ENCODE measurements at places on chromosomes 1 and 21. TPM values are rescaled to one million over a fixed set of nuclear protein-coding genes. Genes with fewer than 3 reads are reported as not detected.

- no peak for DNase-seq
These were observed 656.4 kb downstream of the LTN1 start for GRCh38 chr21:28336314-28336713.

- no peak for DNase-seq
These were observed 149.5 kb downstream of the ZBTB18 start for GRCh38 chr1:244200596-244200995.

NPPB gene
- not detected for total RNA-seq

TMOD4 gene
- not detected for total RNA-seq

DNA sequence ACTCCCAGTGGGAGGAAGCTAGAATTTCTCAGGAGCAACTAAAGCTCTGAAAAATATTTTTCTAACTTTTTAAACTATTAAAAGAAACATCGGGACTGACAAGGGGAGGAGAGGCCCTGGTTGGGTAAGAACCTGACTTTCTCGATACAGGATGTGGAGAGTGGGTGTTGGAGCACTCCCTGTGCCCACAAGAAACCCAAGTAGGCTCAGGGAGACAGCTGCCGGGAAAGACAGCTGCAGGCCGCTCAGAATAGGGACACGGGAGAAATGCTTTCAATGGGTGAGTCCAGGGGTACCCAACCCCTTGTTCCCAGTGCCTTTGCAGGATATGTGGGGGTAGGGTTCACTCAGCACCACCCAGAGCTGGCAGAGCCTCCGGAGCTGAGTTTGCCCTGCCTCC is 43.6 kb downstream of the PLEKHA6 start:
- no peak for DNase-seq

DNA sequence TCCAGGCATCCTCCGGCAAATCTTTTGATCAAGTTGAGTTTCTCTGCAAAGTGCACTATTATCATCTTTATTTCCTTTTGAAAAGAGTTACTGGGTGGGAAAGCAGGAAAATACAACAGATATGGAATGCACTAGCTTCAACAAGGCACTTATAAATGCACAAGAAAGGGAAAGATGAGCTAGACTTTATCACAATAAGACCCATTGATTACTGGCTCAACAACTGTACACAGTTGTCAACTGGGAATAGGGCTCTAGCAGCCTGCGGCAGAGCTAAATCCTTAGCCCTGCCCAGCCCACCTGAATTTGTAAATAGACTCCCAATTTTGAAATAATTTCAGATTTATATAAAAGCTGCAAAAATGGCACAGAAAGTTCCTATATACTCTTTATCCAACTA is 111.4 kb downstream of the CSMD2 start:
- DNase-seq: no peak

AGTRAP gene
- total RNA-seq: 95.6 TPM

GRCh38 chr1:151976858-151977257 is 16.8 kb downstream of the S100A10 start:
- DNase-seq: no peak

SYPL2 gene
- total RNA-seq: 8.1 TPM

GRCh38 chr1:2358072-2358471 is 33.3 kb downstream of the MORN1 start:
- no peak for DNase-seq

- DNase-seq: no peak
These were observed 60.6 kb downstream of the WNT9A start for GRCh38 chr1:227886993-227887696.

TAF5L gene
- total RNA-seq: 21.7 TPM

CR1L gene
- not detected for total RNA-seq

DNA sequence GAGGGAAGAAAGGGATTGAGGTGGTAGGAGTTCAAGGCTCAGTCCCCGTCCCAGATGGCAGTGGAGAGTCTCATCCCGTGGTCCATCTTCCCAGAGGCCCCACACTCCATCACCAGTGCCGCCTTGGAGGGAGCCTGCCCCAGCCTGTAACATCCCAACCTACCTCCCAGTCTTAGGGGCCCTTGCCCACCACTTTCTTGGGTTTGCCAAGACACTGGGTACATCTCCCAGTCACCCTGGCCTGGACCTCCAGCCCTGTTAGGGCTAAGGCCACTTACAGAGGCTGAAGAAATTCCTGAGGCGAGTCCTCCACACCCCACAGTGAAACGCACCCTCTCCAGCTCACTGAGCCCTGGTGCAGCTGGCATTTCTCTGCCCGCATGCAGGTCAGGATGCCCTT is 3.3 kb downstream of the TMEM200B start:
- no peak for DNase-seq

BECN2 gene
- total RNA-seq: not detected

DNA sequence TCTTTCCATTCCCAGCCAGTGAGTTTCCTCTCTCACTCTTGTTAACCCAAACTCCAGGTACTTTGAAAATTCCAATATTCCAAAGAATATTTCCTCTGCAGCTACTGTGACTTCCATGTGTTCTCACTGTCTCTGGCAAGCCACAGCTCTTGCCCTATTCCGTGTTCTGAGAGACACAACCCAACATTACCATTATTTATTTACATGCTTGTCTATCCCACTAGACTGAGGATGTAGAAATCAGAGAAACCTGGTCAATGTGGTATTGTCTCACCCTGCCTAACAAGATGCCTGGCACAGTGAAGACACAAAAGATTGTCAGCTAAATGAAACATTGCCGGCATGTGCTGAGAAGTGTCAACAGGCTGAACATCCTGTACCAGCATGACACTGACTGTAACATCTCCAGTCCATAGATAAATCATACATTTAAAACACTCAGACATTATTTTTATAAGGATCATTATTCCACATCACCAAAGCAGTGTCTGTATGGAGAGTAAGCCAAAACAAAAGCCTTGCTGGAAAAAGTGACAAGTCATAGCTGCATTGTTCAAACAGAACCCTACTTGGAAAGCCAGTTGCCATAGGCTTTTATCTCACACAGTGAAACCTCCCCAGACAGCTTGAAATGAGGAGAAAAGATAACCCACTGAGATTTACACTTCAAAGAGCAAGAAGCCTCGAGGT is 72.3 kb downstream of the SIPA1L2 start:
- DNase-seq: no peak

- DNase-seq: no peak
These were observed 426.7 kb downstream of the NPHP4 start for GRCh38 chr1:5565281-5566125.

EFCAB7 gene
- total RNA-seq: 0.32 TPM

TMEM125 gene
- not detected for total RNA-seq

GRCh38 chr1:162580308-162580707 is 18.8 kb downstream of the UAP1 start:
- DNase-seq: no peak

DNA sequence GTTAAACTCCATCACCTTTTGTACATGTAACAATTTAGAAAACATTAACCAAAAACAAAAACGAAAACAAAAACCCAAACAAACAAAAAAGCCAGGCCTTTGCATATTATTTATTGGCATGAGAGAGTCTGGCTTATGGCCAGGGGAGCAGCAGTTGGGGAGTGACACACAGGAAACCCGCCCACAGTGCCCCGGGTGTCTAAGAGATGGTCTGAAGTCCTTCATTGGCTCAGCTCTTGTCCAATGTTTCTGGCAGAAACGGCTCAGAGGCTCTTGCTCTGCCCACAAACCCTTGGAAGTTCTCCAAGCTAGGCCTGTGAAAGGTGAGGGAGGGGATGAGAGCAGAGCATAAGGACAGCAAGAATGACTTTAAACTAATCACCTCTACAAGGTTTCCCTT is 131.5 kb downstream of the CNIH3 start:
- DNase-seq: no peak

- no peak for DNase-seq
These were observed 7.6 kb upstream of the ATF3 start for GRCh38 chr1:212600980-212601379.

NPHP4 gene
- 8.2 TPM for total RNA-seq

DNA sequence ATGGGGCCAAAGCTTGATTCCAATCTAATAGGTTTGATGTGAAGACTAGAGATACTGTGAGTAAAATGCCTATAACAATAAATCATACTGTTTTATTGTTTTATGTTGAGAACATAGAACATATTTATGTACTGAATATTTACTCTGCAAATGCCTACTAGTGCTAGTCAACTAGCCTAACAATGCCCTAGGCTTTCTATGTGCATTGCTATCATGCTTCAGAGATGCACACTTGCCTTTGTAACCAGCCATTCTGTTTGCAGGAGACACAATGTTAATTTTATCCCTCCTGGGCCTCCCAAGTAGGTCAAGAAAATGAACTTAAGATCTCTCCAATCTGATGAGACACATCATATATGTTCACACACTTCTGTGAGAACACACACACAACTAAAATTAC is 530.8 kb upstream of the BEND5 start:
- DNase-seq: no peak

DNA sequence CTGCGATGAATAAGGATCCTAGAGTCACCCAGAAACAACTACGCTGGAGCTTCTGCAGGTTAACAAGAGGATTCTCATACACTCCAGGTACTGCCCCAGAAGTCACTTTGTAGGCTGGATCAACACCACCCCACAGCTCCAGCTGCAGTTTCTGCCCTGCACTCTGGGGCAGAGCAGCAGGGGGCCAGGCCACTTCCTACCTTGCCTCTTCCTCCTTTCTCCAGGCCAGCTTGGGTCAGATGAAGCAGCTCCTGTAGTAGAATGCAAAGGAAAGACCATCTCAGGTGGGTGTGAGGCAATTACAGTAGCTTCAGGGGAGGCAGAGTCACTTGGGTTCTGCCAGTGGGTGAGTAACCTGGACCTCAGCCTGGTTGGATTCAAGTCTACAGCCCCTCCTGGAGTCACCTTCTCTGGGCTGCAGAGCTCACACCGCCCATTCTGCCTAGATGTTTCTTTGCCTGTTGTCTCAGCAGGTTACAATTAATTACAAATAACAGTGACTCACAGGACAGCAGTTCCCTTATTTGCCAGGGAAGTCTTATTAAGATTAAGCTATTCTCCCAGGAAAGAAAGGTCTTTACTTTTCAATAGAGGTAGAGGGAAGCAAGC is 24.4 kb upstream of the BCAR3 start:
- DNase-seq: no peak

DNA sequence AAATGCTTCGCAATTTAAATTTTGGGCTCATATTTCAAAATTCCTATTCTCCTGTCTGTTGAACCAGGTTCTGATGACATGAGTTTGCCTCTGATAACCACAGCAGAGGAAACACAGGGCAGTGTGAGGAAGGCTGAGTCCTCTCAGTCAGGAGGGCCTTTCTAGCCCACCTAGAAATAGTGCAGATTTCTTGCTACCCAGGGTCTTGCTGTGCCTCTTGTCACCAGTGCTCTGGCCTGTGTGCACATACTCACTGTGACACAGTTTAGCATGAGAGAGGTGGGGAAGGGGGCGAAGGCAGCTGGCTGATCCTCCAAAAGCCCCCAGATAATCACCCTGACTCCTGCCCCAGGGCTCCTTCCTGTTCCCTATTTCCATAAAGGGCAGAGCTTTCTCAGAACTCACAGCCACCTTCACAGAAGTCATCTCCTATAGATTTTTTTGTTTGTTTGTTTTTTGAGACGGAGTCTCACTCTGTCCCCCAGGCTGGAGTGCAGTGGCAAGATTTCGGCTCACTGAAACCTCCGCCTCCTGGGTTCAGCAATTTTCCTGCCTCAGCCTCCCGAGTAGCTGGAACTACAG is 23.7 kb downstream of the ERRFI1 start:
- no peak for DNase-seq

DNA sequence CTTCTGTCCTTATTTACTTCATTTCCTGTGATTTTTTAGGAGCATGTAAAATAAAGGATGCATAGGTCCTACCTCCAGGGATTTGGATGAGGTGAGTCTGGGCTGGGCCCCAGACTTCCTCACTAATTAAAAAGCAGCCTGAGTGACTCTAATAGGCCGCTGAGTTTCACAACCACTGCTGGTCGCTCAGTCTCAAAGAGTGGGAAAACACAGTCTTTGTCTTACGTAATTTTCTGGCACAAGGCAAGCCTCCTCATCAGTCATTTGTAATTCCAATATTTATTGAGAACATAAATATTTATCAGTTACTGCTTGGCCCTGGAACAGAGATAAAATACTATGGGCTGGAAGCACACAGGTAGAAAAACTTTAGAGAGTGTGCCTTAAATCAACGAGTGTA is 195.4 kb upstream of the RUNX1 start:
- DNase-seq: no peak

SLAMF6 gene
- not detected for total RNA-seq

GRCh38 chr1:91797164-91797563 is 88.8 kb downstream of the TGFBR3 start:
- DNase-seq: no peak

TCHHL1 gene
- not detected for total RNA-seq

DNA sequence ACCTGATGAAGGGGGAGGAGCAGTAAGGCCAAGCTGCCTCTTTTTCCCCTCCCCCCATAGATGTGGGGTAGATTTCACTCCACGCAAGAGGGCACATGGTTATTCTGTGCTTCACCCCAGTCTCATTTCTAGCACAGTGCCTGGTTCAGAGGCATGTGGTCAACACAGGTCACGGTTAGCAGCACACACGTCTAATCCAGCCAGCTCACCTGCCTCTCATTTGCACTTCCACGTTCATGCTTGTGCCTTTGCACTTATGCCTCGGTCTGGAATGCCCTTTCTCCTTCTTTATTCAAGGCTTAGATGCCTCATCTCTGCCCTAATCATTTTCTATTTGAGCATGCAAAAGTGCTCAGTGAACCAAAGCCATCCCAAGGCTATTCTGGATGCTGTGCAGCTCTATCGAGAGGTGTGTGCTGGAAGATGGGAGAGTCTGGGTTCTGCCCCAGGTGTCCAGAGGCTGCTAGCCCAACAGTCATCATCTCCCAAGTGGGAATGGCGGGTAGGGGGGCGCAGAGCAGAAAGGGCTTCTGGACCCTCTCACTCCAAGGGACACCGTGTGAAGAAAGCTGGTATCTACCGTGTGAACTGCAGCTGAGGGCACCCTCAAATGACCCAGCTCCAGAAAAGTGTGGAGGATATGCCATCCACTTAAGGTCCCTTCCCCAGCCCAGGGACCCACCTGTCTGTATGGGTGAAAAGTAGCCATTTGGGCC is 2.1 kb upstream of the A3GALT2 start:
- DNase-seq: no peak

PLEKHM2 gene
- total RNA-seq: 129 TPM

- no peak for DNase-seq
These were observed at the start of gene PLEKHA6 for GRCh38 chr1:204359474-204360255. TSS of gene PLEKHA6 (minus strand) at chr1:204359929. CDS start at chr1:204273727, 86,202 bp downstream.

USH2A gene
- total RNA-seq: not detected

- no peak for DNase-seq
These were observed 35.0 kb upstream of the IRF2BP2 start for GRCh38 chr1:234644928-234645327.

- peak; percentile 82 for DNase-seq
These were observed 11.0 kb upstream of the LMNA start for GRCh38 chr1:156103521-156103947.

DNA sequence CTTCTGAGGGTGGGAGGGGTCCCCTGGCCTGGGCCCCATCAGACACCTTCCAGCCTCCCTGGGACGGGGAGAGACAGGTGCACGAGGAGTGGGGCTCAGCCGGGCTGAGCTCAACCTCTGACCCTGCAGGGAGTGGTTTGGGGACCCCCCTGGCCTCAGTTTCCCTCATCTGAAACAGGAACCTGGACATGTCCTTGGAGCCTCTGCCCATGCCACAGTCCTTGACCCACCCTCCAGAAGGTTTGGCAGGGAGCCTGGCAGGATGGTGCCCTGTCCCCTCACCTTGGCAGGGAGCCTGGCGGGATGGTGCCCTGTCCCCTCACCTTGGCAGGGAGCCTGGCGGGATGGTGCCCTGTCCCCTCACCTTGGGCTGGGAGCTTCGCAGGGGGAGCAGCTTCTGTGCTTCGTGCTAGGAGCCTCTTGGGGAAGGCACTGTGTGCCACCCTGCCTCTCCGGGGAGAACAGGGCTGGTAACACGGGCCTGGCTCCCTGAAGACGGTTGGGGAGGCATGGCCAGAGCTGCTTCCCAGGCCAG is 58.3 kb downstream of the SLX9 start:
- DNase-seq: no peak

PTPRC gene
- 21.3 TPM for total RNA-seq

RIIAD1 gene
- not detected for total RNA-seq

BNIPL gene
- total RNA-seq: not detected
